Peyer's patch (tissue), 4 donors: ENCODE measurements at places on chromosomes 7 and 10. TPM values are rescaled to one million over a fixed set of nuclear protein-coding genes. Genes with fewer than 3 reads are reported as not detected.

- no peak overlapping the region for H3K4me3 ChIP-seq
- H3K36me3 ChIP-seq = no peaks in the 10 kb centered on the region
- H3K4me1 ChIP-seq = no peaks in the 10 kb centered on the region
- no peak overlapping the region for H3K27ac ChIP-seq
- no peak for DNase-seq
Observed at GRCh38 chr10:27663621-27664020, 82.0 kb downstream of the MKX start.

- H3K27me3 ChIP-seq = no peaks in the 10 kb centered on the region
- DNase-seq = no peak
- H3K4me1 ChIP-seq = no peaks in the 10 kb centered on the region
- H3K27ac ChIP-seq = no peak overlapping the region
- no peaks in the 10 kb centered on the region for H3K36me3 ChIP-seq
- no peak overlapping the region for H3K4me3 ChIP-seq
Observed at GRCh38 chr7:98927125-98927524, 48.8 kb downstream of the TRRAP start.

- H3K36me3 ChIP-seq = no peaks in the 10 kb centered on the region
- no peak for DNase-seq
- H3K4me1 ChIP-seq = no peaks in the 10 kb centered on the region
- H3K27ac ChIP-seq = no peak overlapping the region
- no peak overlapping the region for H3K4me3 ChIP-seq
Observed at GRCh38 chr7:80440883-80441282, 71.0 kb downstream of the GNAT3 start.

DNA sequence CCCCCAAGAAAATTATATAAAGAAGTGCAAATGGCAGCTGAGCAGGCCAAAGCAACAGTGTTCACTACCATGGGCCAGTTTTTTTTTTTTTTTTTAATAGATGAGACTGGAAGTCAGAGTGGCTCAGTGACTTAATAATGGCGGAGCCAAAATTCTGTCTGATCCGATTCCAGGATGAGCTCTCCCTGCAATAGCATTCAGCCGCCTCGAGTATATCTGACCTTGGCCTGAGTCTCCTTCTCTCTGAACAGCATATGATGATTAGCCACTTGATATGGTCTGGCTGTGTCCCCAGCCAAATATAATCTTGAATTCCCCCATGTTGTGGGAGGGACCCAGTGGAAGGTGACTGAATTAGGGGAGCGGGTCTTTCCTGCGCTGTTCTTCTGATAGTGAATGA, 76.7 kb upstream of the PRLHR start:
- no peak overlapping the region for H3K27ac ChIP-seq
- H3K4me1 ChIP-seq = no peaks in the 10 kb centered on the region
- DNase-seq = no peak
- H3K4me3 ChIP-seq = no peak overlapping the region
- H3K36me3 ChIP-seq = no peaks in the 10 kb centered on the region

SFTPD gene
- not detected for total RNA-seq
